ENCODE measurements at places on chromosomes 3 and 15.
A peak's percentile ranks its signal among the peaks of the same experiment; 100 is the strongest.

- DNase-seq: no peak
These were observed 19.5 kb upstream of the CAV3 start for GRCh38 chr3:8713901-8714759.

DNA sequence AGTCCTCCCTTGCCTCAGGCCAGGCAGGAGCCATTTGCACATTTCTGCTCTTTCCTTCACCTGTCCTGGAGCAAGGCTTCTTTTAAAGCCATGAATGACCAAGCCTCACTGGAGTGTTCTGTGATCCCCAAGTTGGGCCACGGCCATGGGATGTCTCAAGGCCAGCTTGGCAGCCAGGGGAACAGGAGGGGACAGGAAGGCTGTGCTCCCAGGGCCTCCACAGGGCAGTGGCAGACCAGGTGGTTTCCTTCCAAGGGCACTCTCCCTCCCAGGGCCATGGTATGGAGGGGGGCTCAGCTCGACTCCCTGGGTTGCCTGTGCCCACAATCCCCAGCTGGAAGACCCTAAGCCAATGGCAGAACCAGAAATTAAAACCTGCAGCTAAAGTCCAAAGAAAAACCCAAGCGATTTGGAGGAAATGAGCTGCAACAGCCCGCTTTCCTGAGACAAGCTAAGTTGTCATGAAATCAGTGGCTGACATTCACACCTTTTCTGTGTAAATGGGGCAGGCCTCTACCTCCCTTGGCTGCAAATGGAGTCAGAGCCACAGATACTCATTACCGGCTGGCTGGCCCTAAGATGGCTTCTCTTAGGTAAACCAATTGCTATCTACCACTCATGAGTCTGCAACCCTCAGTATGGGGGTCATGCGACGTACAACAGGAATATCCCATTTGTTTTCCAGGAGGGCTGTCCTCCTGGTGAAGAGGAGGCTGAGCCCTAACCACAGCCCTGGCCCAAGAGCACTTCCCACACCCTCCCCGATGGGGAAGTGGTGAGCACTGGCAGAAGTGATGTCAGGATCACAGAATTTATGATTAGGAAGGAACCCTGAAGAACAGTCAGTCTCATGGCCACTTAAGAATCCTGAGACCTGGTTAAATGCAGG is 83.3 kb downstream of the SNRK start:
- no peak for DNase-seq

GRCh38 chr15:80668546-80669236 is 26.4 kb upstream of the ABHD17C start:
- no peak for DNase-seq

GRCh38 chr3:64215559-64215958 is 9.7 kb downstream of the PRICKLE2 start:
- DNase-seq: no peak

DNA sequence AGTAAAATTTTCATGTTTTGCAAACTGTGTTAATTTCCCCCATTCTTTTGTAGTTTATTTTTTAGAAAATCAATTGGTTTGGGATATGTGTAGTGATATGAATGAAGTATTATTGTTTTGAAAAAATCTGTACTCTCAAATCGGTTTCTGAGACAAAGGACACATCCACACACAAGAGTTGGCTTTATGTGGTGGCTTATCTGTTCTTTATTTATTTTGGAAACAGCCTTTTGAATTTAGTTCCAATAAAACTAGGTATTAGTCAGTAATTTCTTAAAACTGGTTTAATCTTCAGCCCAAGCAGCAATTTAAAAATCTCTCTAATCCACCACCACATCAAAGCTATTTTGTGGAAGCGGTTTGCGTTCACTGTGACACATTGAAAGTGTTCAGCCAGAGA is 741.5 kb upstream of the GRM7 start:
- no peak for DNase-seq

DNA sequence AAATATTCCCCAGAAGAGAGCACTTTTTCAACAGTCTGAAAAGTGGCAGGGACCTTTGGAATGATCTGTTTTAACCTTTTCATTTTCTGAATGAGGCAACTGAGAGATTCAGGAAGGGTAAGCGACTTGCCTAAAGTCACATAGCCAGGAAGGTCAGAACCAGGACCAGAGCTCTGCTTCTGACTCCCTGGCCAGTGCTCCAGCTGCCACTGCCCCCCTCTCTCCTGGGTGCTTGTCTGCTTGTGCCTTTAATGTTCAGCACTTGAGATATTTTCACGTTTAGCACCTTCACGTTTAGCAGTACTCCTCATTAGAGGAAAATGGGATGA is 68.3 kb downstream of the SMAD3 start:
- no peak for DNase-seq

GRCh38 chr3:154729741-154730140 is 299.8 kb upstream of the GPR149 start:
- DNase-seq: no peak

DNA sequence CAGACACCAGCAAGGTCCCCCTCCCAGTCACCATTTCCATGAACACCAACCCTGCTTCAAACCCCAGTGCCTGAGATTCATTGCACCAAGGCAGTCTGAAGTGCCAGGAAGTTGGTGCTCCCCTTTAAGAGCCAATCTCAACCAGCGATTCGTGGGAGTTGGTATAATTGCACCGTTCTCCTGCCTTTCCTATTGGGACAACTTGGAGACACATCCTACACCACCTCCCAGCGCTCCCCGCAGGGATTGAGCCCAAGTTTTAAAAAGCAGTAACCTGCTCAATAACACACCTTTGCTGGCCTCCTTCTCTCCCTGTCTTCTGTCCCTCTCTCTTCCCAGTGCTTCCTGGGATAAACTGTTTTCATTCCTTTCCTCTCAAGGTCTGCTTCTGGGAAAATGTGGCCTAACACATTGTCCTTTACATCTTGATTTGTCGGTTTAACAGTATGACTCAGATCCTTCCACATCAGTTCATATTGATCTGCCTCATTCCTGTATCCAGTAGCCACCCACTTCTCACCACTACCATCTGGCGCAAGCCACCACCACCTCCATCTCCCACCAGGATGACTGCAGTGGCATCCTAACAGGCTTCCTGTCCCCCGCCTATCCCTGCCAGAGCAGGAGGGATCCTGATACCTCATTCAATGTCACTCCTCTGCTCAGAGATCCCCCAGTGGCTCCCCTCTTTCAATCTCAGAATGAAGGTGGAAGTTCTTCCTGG is 37.8 kb upstream of the HRH1 start:
- DNase-seq: no peak

GRCh38 chr3:123540285-123540684 is 44.6 kb downstream of the HACD2 start:
- no peak for DNase-seq

DNA sequence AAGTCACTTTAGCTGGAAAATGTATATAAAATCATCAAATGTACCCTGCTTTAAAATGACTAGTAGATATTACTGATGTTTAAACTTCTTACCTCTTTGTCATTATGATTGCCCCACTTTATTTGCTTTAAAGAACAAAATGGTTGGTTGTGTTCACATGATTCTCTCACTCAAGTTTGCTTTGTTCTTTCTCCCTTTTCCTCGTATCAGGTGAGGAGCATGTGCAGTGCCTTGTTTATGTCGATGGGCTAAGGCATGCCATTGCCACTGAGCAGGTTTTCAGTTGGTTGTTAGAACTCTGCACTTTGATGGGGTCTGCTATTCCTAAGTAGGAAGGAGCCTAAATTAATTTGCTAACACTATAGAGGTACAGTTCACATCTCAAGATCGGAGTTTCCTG is 5.3 kb downstream of the MAP2K5 start:
- DNase-seq: no peak

DNA sequence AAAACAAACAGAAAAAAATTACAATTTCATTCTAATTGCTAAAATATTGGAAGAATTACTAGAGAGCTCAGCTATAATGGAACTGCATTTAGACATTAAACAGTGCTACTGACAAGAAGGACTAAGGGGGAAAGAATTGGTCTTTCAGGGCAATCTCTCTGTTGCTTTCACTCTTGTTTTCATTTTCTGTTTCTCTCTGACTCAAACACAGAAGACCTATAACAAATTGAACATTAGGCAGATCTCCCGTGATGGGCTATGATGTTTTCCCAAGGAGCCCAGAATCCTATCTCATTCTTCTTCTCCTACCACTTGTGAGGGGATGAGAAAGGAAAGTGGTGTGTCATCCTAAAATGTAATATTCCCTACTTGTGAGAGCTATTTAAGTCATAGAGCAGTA is 358.0 kb upstream of the TGFBR2 start:
- DNase-seq: no peak

- DNase-seq: no peak
These were observed 3.3 kb upstream of the CEP97 start for GRCh38 chr3:101720851-101721840.

DNA sequence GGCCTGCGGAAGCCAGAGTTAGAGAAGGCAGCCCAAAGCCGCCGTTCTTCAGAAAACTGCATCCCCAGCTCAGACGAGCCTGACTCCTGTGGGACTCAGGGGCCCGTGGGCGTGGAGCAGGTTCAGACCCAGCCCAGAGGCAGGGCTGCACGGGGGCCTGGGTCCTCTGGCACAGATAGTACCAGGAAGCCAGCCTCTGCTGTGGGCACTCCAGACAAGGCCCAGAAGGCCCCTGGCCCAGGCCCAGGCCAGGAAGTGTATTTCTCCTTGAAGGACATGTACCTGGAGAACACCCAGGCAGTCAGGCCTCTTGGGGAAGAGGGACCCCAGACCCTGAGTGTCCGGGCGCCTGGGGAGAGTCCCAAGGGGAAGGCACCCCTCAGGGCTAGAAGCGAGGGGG is 23.1 kb downstream of the ALPK3 start:
- no peak for DNase-seq

DNA sequence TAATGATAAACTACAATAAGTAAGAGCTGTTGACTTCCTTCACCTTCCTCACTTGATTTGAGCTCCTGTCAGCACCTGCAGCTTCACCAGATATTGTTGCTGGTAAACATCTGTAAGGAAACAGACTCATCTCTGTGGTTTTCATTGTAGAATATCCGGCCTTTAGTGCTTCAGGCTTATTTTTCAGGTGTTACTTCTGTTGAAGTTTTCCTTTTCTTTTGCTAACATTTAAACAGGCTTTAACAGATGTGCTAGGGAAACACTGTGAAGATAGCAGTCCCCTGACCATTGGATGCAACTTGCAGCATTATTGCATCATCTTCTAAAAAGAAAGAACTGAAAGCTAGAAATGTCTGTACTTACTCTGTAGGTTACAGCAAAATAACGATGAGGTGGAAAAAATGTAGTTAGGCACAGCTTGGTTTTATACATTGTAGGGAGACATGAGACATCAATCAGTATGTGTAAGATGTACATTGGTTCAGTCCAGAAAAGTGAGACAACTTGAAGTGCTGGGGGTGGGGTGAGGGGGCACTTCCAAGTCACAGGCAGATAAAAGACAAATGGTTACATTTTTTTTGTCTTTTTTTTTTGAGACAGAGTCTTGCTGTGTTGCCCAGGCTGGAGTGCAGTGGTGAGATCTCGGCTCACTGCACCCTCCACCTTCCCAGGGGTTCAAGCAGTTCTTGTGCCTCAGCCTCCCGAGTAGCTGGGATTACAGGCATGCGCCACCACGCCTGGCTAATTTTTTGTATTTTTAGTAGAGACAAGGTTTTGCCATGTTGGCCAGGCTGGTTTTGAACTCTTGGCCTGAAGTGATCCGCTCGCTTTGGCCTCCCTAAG is 10.2 kb downstream of the EDEM1 start:
- peak; percentile 46 for DNase-seq

DNA sequence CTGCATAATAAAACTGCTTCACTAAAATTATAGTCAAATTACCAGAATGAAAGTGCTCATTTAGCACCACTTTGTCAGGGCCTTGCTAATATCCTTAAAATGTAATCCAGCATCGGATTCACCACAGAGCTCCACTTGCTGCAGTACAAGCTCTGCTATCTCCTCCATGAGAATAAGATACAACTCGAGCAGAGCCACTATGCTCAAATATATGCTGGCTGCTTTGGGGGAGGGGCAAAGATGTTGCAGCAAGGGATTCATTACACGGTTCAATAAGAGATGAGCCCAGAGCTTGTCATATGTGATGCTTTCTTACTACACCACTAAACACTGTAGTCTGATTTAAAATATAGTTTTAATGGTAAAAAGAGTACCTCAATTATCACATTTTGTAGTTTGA is 72.2 kb downstream of the DLG1 start:
- no peak for DNase-seq

GRCh38 chr3:67437789-67438188 is 216.6 kb downstream of the SUCLG2 start:
- no peak for DNase-seq

DNA sequence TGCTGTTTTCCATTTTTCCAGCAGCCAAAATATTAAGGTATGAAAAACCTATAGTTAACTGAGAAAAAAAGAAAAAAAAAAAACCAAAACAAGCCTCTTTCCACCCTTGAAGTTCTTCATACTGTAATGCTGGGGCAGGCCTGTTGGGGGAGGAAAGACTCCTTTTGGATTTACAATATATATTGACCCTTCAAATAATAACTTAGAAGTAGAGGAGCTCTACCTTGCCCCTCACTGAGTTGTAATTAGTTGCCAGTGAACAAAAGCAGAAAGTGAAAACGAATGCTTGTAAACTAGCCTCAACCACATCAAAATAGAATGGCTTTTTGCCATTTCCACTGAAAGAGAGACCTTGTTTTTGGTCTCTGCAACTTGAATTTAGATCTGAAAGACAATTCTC is 326.6 kb downstream of the NR2F2 start:
- no peak for DNase-seq

GRCh38 chr15:70761046-70761445 is 2.3 kb downstream of the UACA start:
- no peak for DNase-seq

DNA sequence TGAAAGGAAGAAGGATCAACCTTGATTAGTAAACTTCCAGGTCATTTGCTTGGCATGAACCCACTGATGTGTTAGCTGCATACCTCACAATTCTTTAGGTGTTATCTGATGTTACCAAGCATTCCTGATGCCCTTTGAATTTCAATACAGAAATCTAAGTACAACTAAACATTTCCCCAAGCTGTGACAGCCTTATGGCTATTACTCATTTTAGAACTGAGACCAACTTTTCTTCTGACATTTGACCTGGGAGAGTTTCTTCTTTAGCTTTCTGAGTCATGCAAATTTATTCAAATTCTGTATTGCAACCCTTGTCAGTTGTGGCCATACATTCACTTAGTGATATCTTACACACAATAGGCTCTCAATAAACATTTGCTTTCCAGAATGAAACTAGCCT is 124.3 kb downstream of the TIGIT start:
- DNase-seq: no peak

- DNase-seq: peak; percentile 6
These were observed 1.3 kb upstream of the RFX7 start for GRCh38 chr15:56244811-56245576.

GRCh38 chr15:54836052-54836795 is 360.5 kb downstream of the RSL24D1 start:
- no peak for DNase-seq

Data from activated gamma-delta T cell treated with Interleukin-2 at 50 U/mL for 16 hours (primary cell).